Stimulated activated CD4-positive, alpha-beta T cell treated with anti-CD3 and anti-CD28 coated beads, Interleukin-15, amount 100 ng/mL, for 1 hour (primary cell): ENCODE measurements at places on chromosomes 7 and 10.

GRCh38 chr7:89813081-89813480 is 341.2 kb upstream of the STEAP1 start:
- no peak for DNase-seq

- no peak for DNase-seq
Measured at GRCh38 chr10:716821-717220, 27.4 kb upstream of the DIP2C start.

DNA sequence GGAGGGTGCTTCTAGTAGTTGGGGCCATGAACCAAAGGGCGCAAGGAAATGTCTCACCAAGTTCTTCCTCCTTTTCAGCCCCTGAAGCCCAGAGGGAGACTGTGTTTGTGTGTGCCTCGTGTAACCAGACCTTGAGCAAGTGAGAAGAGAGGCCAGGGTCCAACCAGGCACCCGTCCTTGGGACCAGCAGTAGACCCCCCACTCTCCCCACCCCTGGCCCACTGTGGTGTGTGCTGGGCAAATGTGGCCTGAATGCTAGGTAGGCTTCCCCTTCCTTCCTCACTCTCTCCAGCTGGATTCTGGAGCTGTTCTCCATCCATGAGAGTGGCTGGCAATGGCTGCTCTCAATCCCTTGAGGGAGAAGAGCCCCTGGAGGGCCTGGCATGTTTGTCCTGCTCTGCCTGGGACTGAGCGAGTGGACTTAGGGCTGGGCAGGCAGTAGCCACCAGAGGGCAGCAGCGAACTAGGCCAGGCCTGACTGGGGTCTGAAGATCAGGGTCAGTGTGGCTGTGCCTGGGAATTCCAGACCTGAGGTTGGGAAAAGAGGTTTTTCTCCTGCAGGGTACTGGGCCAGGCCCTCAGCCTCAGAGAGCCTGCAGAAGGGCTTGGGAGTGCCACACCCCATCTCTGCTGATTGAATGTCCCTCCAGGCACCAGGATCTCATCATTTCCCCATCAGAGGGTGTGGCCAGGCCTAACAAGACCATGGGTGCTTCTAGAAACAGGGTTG is 12.5 kb downstream of the SFRP5 start:
- DNase-seq = no peak

- DNase-seq = no peak
Measured at GRCh38 chr10:17883621-17884020, 68.1 kb upstream of the SLC39A12 start.

DNA sequence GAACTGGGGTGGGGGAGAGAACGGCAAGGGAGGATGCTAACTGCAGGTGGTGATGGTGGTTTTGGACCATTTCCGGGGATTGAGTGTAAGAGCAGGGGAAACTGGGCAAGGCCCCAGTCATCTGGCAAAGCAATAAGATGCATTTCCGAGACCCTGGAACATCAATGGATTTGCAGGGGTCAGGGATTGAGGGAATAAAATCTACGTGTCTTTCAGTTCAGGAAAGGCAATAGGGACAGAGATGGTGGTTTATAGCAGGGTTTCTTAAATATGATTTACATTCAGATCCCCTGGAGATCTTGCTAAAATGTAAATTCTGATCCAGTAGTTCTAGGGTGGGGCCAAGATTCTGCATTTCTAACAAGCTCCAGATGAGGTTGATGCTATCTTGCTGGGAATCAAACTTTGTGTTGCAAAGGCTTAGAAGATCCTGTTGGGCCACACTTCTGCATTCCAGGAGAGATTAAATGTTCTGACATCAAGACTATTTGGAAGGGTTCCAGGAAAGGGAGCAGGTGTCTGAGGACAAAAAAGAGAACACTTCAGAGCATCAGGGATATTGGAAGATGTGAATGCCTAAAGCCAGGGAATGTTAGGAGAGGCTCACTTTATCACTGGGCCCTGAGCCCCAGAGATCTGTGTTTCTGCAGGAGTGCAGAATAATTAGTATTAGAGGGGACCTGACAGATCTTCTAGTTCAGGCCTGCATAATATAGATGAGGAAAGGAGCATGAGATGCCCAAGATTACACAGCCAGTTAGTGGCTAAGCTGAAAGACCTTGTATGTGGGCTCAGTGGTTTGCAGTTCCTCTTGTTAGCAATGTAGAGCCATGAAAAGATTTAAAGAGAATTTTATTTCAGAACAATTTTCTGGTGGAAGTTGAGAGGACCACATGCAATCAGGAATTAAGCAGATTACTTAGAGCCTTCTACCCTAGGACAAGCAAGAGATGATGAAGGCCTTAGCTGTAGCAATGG is 32.4 kb downstream of the BLNK start:
- no peak for DNase-seq

DNA sequence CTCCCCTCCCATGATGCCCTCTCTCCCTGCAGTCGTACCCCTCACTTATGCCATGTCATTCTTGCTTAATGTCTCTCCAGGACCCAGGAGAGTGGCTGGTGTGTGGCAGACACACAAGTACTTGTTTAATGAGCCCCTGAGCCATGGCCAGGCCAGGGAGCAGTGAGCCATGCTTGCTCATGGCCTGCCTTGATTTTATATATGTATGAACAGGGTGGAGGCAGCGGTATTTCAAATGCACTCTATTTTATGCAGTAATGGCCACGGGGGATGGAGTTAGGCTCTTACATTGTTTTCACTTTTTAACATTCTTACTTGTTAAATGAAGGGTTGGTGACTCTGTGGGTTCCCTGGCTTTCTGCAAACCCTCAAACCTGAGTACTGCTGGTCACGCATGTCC is 144.8 kb downstream of the FANK1 start:
- DNase-seq = no peak

DNA sequence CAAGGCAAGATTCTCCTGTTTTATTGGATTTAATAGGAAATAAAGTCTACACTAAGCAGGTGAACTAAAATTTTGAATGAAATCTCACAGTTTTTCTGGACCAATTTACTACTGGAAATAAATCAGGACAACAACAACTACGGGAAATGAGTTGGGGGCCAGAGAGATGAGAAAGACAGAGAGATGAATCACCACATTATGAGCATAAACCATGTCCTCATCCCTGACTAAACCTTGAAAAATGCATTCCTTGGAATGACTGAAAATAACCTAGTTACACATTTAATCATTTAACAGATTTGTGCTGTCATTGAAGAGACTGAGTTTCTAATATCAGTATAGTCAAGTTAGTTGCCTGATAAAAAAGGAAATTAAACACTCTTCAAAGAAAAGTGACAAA is 608.4 kb upstream of the KCND2 start:
- DNase-seq = no peak

DNA sequence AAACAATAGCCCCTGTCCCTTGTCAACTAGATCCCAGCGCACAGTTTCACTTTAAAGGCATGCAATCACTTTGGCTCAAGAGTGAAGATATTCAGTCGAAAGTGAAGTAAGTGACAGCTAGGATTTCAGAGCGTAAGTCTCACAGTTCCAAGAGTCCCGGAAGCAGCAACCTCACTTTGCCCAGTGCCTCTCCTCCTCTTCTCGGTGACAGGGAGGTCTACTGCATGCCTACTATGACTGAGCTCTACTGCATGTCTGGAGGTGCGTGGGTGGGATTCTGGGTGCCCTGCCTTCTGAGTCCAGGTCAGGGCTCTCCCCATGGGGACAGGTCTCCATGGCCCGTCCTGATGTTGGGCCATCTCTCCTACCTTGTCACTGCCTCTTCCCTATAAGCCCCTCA is 17.0 kb downstream of the PRKCQ start:
- no peak for DNase-seq

DNA sequence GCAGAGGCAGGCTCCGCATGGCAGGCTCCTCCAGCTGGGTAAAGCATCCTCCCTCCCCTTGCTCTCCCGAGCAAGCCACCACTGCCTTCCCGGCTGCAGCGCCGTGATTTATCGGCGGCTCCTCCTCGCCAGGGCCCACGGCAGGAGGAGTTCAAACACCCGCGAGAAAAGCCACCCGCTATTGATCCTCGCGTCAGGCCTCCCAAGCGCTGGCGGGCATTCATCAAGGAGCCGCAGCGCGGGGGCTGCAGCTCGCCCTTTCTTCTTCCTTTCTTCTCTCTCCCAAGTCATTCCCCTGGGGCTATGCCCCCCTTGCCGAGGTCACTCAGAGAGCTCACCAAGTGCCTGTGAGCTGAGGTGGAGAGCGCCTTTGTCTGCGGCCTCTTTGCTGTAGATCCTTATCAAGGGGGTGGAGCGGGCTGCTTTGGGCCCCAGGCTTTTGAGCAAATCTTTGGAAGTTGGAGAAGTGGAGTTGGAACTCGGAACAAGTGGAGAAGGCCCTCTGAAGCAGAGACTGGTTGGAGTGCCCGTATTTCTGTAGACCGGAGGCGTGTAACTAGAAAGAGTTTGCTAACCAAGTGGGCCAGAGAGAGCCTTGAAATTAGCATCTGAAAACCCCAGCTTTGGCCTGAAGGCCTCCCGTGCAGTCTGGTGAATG is 107.2 kb upstream of the PPIF start:
- no peak for DNase-seq

- DNase-seq = no peak
Measured at GRCh38 chr7:6249043-6249442, 23.4 kb downstream of the CYTH3 start.

DNA sequence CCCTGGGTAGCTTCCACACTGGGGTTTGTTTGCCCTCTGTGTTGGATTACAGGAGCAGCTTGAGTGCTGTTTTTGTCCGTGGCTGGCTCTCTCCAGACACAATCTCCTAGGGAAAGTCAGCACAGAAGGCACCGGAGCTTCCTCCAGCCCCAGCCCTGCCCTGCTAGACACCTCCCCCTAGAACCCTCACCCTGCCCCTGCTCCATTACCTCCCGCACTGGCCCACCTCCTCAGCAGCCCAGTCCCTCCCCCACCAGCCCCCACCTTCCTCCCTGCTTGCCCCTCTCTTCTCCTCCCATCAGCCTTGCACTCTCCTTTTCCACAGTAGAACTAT is 130.5 kb downstream of the ADCY1 start:
- no peak for DNase-seq

GRCh38 chr7:7718492-7718891 is at the start of gene RPA3:
TSS of gene RPA3 (minus strand) at chr7:7718607. CDS start at chr7:7640418, 78,189 bp downstream.
- DNase-seq = no peak

- DNase-seq = no peak
Measured at GRCh38 chr7:454356-455109, 65.1 kb downstream of the PDGFA start.

GRCh38 chr10:127973791-127974311 is 66.9 kb downstream of the PTPRE start:
- no peak for DNase-seq

GRCh38 chr7:120877701-120878100 is 19.8 kb upstream of the TSPAN12 start:
- DNase-seq = no peak

GRCh38 chr7:153413540-153414287 is 638.5 kb upstream of the DPP6 start:
- DNase-seq = no peak

DNA sequence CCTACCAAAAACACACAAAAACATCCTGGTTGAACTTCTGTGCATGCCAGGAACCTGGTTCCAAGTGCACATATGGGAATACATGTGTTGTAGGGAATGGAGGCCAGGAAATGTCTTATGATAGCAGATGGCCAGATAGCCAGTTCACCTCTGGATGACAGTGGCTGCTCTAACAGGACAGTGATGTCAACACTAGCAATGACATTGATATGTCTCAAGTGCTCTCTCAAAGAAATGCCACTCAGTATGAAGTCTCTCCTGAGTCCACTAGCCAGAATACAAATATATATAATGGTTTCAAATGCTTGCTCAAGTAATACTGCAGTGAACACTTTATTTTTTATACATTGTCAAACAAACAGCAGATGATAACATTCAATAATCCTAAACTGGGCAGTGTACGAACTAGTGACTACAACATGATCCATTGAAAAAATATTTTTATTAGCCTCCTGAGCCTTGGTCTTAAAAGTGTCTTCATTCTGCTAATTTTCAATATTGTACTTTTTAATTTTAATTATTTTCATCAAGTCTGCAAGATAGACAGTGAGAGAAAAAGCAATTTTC is 26.0 kb upstream of the PCDH15 start:
- DNase-seq = no peak

DNA sequence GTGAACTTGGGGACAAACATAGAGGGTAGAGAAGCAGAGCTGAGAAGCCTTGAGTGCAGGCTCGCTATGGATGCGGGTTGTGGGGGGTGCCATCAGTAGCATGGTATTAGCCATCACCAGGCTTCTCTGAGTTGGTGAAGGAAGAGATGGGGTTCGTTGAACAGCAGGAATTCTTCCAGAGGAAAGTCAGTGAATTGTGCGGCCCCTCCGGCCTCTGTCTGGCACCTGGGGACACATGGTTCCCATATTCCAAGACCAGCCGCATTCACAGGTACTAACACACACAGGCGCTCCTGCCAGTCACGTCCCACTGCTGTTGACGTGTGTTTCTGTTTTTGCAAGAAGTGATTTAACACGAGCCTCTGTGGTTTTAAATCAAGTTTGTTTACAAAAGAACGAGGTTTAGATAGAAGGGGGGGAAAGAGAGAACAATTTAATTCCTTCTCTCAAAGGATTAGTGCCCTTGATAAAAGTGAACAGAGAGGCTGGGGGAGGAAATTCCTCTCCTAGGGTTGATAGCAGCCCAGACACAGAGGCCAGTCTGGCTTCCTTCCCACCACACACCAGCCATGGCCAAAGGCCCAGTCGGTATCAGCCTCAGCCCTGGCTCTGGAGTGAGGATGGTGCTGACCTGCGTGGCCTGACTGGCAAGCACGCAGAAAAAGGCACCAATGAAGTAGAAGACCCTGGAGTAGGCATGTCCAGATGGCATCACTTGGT is 252.6 kb upstream of the IGFBP3 start:
- no peak for DNase-seq

DNA sequence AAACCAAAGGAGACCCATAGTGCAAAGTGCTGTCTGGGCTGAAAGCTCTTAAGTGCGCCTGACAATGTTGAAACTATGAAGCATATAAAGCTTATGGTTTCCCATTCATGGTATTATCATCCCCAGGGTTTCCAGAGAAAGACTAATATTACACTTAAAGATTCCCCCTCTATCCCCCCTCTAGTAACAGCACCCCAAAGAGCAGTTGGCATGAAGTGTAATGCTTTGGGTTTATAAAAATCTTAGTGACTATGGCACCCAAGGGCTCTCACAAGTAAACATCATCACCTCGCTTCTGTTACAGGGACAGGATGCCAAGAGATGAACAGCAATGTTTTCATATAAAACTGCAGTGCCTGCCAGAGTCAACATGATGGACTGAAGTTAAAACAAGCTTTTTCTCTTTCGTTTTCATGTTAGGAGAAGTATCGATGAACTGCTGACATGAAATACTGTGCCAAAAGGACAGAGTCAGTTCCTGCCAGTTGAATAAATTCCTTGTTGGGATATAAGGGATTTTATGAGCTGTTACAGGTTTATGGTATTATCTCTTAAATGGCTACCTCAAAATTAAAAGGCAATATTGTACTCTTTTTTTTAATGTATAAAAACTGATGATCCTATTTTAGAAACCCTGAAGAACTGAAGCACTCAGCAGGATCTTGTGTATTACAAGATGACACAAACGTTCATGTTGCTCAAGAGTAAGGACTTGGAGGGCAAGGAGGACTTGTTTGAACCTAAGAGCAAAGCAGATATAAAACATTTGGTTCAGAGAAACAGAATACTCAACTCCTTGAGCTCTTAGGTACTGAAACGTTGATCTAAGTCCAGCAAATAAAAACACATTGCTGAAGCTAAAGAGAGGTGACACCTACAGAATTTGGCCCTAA is 203.7 kb upstream of the IMMP2L start:
- DNase-seq = no peak

GRCh38 chr7:139441961-139442360 is 41.5 kb downstream of the KLRG2 start:
- no peak for DNase-seq
